ENCODE measurements at places on chromosomes 1 and 21. TPM values are rescaled to one million over a fixed set of nuclear protein-coding genes. Genes with fewer than 3 reads are reported as not detected.

The FCN3 gene
- total RNA-seq: not detected

The UBASH3A gene
- not detected for total RNA-seq

The UBXN10 gene
- total RNA-seq: not detected

The RAB3B gene
- total RNA-seq: 24.7 TPM

The FOXO6 gene
- under 0.01 TPM for total RNA-seq

The TMPRSS2 gene
- not detected for total RNA-seq

The LYPD8 gene
- total RNA-seq: not detected

The RAB13 gene
- total RNA-seq: 70.1 TPM

The PPIAL4G gene
- not detected for total RNA-seq

The NUDT4B gene
- 11.2 TPM for total RNA-seq

The PCNX2 gene
- 40.9 TPM for total RNA-seq

The TPM3 gene
- 1,214 TPM for total RNA-seq

The DPT gene
- total RNA-seq: not detected

The SLAMF8 gene
- 0.11 TPM for total RNA-seq

The LPAR3 gene
- 16.7 TPM for total RNA-seq

The TACSTD2 gene
- total RNA-seq: 0.11 TPM

The OR2T11 gene
- not detected for total RNA-seq

The SLC44A3 gene
- 1.2 TPM for total RNA-seq

The THEM5 gene
- not detected for total RNA-seq

The GJA8 gene
- not detected for total RNA-seq

All from uterine smooth muscle cell (primary cell).